ENCODE measurements at places on chromosomes 2 and 18.

- DNase-seq: no peak
Observed at GRCh38 chr2:139876321-139876720, 1096.1 kb upstream of the NXPH2 start.

DNA sequence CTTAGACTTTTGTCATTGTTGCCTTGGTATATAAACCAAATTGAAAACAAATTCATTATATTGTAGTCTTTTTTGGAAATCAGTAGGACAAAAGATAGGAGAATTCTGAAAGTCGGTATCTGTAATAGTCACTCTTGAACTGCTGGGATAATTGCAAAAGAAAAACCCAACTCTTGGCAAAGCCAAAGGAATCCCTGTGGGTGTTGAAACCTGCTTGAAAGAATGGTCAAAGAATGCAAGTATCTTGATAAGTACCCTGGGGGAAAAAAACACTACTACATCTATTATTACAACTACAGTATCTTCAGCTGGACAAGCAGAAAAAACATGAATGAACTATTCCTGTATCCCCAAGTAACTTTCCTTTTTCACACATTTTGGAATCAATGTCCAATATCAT is 7.3 kb upstream of the FAM237A start:
- DNase-seq: no peak

DNA sequence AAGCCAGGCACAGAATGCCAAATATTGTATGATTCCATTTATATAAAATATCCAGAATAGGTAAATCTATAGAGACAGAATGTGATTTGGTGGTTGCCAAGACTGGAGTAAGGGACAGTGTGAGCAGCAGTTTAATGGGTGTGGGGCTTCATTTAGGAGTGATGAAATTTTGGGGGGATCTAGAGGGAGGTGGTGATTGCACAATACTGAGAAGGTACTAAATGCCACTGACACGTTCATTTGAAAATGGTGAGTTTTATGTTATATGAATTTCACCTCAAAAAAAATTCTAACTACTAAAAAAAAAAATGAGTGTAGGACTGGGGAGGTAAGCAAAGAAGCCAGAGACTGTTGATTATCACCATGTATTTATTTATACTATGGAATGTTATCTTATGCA is 974.5 kb upstream of the ZEB2 start:
- no peak for DNase-seq

DNA sequence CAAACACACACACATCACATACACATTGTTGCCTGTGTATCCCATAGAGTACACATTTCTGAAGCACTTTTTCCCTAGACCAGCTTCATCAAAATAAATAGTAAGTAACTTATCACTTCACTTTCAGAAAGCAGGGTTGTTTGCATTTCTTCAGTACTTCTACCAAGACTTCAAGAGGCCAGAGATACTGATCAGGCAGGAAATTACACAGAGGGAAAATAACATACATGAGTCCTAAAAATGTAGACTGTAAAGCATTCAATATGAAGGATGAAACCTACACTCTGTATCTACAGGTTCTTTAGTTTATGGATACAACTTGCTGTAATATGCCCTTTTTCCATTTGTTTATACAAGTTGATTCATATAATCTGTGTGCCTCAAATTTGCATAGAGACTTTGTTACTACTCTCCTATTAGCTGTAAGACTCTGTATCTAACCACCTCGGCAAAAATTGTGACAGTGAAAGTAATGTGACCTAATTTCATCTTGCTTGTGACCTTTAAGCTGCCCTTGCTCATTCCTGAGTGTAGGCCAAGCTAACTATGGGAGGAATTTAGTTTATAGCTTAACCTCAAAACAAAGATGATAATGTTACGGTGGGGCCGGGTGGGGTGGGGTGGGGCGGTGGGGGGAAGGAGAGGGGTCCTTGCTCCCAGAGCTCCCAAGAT is 228.9 kb upstream of the SPOPL start:
- DNase-seq: no peak

DNA sequence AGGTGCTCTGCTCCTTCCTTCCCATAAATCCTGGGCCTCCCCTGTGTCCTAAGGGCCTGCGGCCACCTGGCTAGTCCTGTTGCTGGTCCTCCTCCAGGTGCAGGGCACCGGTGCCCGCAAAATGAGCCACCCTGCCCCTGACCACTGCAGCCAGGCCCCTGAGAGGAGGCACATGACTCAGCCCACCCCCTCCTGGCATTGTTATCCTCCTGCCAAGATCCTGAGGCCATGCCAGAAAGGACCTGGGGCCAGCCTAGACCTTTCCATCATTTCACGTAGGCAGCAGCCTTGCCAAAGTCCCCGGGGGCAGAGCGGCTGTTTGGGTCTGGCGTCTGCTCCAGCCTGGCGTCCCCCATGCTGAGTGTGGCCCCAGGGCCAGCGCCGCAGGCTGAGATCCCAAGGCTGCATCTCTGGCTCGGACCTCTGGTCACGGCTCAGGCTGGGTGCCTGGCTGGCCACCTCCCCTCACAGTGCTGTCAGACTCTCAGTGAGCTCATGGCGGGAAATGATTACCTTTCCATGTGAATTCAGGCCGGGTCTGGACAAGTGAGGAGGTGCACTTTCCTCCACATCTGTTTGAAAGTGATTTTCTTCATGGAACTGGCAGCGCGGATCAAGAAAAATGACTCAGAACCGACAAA is 81.0 kb downstream of the NDUFA10 start:
- DNase-seq: no peak

DNA sequence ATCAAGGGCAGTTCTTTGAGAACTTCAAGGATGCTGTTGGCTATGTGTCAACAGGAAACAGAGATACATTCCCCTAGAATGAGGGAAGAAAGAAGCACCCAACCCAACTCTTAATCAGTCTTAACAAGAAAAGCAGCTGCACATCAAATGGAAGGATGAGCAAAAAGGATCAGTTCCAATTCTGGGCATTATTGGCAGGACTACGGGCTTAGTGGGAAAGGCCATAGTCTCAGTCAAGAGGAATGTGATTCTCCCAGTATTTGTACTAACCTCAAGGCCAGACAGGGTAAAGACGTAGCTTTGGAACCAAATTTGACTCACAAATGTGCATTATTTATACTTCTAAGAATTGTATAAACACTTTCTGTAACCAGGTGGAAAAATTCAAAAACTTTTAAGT is 18.2 kb downstream of the BMP10 start:
- peak; percentile 71 for DNase-seq

GRCh38 chr2:96329456-96329855 is 4.3 kb downstream of the ITPRIPL1 start:
- DNase-seq: no peak

- no peak for DNase-seq
Observed at GRCh38 chr2:59804732-59805131, 748.7 kb downstream of the BCL11A start.

- peak; percentile 97 for DNase-seq
Observed at GRCh38 chr2:5691985-5692529, at the start of gene SOX11. TSS of gene SOX11 (plus strand) at chr2:5692384. CDS start at chr2:5692722, 338 bp downstream.

- DNase-seq: no peak
Observed at GRCh38 chr2:47004905-47005495, 89.4 kb upstream of the MCFD2 start.

DNA sequence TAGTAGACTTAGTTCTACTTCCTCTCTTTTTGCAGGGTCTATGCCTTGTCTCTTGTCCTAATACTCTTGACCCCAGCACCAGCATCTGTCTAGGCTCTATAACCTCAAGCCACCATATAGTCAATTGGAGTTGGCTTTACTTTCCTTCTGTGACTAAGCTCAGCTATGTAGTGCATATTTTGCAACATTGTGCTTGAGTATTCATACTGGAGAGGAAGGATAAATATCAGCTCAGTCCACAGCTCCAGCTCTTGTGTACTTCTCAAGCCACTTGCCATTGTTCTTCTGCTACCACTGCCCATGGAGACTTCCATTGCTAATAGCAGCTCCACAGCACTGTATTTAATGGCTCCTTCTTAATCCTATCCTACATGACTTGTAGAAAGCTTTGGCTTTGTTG is 35.5 kb upstream of the CD28 start:
- DNase-seq: no peak

GRCh38 chr2:241030883-241031282 is 32.5 kb downstream of the SNED1 start:
- no peak for DNase-seq

DNA sequence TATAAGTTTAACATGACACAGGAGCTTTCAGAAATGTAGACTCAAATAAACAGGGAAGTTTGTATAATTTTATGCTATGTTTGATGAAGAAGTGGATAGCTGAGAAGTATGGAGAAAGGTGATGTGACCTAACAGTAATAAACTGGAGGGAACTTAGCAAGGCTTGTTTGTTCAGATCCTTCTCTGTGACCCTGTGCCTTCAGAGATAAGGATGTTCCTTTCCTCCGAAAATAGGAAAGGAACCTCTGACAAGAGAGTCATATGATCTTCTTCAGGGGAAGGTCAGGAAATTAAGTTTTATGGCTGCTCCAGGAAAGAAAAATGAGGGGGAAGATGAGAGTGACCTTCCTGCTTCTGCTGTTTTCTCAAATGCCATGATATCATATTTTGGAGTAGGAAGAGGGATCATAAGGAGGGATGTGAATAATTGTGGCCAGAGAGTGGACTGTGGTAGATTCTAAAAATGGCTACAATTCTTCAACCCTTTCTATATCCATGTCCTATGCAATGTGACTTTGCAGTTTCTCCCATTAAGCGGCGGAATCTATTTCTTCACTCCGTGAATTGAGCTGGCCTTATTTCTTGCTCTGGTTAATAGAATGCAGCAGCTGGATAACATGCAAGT is 8.5 kb upstream of the C2orf69 start:
- no peak for DNase-seq

DNA sequence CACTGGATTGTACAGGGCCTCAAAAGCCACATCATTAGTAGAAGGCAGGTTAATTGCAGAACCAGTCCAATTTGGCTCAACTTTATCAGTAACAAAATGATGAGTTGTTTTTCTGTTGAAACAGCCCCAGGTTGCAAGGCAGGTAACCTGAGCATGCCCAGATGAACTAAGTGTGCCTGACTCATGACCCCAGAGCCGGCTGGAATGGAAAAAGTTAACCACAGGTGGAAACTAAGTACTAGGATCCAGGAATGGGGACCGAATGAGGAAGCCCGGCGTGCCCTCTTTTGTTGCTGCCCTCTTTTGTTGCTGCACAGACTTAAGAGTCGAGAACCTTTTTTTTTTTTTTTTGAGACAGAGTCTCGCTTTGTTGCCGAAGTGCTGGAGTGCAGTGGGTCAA is 79.5 kb upstream of the YWHAQ start:
- DNase-seq: no peak

DNA sequence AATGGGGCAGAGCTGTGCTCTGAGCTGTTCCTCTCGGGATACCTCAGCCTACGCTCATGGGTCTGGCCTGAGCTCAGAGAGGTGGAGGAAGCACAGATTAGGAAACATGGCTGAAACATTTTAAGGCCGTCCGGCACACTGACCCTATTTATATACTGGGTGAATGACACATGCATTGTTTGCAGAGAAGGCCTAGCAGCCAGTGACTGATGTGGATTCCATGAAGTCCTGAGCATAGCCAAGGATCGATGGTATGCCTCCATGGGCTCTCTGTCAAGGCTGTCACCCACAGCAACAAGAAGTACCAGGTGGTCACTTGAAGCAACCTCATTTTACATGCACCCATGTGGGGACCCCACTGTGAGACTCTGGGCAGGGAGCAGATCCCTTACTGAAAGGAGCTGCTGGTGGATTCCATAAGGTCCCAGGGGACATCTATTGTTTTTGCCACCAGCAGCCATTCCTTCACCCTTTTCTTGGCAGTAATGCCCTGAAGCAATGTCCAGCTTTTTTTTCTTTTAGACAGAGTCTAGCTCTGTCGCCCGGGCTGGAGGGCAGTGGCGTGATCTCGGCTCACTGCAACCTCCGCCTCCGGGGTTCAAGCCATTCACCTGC is 8.4 kb downstream of the PTMA start:
- DNase-seq: no peak

DNA sequence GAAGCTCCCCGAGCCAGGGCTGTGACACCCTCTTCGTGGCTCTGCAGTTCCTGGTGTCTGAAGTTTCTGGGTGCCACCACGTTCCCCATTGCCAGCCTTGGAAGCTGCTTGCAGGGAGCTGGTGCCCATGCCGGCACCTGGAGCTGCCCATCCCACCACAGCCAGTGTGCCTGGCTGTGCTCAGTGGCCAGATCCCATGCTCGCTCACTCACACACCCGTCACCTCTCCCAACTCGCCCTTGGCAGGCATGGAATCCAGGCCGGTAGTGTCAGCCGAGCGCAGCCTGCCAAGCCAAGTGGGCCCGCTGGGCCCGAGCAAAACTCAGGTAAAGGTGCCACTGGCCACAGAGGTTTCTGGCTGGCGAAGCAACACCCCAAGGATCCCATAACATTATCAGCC is 370.2 kb downstream of the PTPRM start:
- DNase-seq: no peak

DNA sequence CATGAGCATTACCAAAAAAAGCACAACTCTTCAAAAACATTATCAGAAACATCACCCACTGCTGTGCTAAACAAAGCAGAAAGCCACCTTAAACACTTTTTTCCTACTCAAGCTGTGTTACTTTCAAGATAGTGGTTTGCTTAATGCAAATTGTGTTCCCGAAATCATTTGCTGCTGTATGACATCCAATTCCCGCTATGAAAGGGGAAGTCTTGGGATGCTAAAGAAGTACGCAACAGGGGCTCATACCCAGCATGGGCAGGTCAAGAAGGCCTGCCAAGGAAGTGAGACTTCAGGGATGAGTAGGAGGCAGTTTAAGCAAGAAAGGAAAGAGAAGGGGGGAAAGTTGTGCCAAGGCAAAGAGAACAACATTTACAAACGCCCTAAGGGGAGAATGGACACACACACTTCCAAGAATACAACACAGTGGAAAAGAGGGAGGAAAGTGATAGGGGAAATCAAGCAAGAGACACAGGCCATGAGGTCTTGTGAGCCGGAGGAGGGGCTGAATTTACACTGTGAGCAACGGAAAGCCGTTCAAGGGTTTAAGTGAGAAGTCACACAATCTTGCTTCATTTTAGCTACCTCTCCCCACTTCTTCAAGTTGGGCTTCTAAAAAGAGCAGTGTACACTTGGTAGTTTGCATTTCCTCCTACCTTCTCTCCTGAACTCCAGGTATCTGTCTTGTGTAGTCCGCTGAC is 4.0 kb downstream of the PTPN2 start:
- DNase-seq: no peak

DNA sequence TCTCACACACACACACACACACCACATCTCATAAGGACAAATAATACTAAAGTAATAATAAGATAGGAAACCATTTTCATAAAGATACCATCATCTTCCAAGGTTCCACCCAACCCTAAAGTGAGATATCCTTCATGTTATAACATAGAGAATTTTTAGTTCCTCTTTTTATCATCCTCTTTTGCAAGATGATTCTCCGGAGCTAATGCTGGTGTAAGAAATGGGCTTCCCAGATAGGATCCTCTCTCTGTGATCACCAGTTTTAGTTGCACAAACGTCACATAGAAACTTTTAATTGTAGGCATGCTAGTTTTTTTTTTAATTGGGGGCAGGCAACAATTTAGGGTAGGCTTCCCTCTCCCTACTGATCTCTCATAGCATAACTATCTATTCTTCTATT is 49.6 kb downstream of the ARHGAP25 start:
- no peak for DNase-seq

GRCh38 chr2:120261387-120262006 is 8.8 kb downstream of the RALB start:
- no peak for DNase-seq
